ENCODE measurements at places on chromosomes 11 and 22.

- DNase-seq = no peak
These were observed 24.7 kb downstream of the ALG9 start for GRCh38 chr11:111846636-111847035.

DNA sequence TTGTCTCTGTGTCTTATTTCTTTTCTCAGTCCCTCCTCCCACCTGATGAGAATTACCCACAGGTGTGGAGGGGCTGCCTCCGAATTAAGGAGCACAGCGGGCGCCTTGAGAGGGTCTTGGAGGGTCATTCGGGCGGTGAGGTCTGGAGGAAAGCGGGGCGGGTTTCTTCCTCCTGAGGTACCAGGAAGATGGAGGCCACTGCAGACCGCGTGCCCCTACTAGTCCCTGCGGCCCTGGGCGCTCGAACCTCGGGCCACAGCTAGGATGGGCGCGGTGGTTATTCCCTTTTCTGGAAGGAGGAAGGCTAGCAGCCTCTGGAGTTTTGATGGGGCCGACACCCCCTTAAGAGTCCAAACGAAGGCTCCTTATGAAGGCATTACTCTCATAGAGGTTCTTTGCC, 5.5 kb upstream of the FAM111A start:
- no peak for DNase-seq

GRCh38 chr22:27133681-27134314, 476.4 kb downstream of the MIAT start:
- DNase-seq = no peak

DNA sequence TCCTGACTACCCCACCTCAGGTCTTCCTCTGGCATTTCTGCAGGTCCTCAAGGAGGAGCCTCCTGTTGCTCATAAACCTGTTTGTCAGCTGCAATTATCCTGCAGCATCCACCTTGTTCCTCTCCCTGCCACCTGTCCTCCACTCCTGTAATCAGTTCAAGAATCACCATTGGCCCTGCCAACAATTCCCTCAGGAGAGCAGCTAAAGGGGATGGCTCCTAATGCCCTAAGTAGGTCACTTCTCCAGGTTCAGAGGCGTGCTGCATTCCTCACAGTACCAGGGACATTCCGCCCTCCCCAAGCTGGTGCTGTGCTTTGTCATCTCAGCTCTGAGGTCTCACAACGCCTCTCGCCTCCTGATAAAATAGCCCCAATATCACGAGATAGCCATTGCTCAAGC, 2.1 kb downstream of the CLDN25 start:
- DNase-seq = no peak

DNA sequence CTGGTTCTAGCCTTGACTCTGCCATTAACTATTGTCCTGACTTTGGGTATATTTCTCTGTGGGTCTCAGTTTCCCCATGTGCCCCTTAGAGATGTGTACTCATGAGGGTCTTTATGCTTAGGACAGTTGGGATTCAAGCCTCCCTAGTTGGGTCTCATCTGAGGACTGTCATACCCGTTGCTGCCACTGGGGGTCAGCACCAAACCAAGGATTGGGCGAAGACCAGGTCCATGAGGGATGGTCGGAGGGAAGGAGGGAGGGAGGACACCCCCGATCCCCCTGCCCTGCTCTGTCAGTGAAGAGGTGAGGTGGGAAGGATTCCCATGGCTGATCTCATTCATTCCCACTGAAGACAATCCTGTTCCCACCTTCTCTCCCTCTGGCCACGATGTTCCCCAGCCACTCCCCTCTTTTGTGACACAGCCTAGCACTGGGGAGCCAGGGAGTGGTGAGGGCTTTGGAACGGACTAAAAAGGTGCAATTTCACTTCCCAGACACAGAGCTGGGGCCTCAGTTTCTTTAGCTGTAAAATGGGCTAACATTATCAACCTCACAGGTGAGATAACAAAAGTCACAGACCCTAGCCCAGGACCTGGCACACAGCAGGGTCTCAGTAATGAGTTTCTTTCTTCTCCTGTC, 12.4 kb upstream of the KLHL35 start:
- peak; percentile 50 for DNase-seq
